ENCODE measurements at places on chromosomes 1 and 21.

DNA sequence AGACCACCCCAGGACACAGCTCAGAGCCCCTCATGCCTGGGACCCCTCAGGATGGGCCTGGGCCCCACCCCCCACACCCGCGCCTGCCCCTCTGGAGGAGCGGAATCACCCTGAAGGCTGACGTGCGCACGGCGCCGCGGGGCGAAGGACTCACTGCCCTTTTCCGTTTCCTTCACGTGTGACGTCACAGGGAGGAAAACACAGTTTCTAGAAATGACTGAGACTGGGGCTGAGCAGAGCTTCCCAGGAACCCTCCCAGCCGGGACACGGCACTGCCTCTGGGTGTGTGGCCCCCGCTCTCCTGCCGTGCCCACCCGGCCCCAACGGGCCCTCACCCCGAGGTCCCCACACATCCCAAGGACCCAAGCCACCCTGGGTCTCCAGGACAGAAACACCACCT lies 5.4 kb upstream of the TNFRSF4 start:
- no peak for DNase-seq

DNA sequence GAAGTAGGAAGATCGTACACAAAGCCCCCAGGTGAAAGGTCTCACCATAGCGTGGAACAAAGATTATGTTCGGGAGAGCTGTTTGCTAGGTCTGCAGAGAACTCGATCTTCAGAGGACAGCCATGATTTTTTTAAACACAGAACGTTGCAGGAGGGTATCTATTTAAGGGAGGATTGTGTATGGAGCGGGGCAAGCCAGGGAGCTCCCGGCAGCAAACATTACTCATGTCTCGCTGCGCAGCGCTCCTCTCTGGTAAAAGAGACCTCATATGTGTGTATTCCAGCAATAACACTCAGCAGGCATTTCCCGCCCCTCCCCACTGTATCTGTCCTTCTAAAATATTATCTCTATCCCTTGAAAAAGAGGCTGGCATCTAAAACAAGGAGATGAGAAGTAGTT lies 2.7 kb downstream of the GLIS1 start:
- no peak for DNase-seq

- no peak for DNase-seq
Observed at GRCh38 chr1:32427264-32427963, 33.2 kb upstream of the BSDC1 start.

GRCh38 chr1:3420218-3420951 lies 34.1 kb upstream of the ARHGEF16 start:
- DNase-seq, result no peak

GRCh38 chr1:1351511-1352427 lies 2.6 kb upstream of the DVL1 start:
- no peak for DNase-seq

DNA sequence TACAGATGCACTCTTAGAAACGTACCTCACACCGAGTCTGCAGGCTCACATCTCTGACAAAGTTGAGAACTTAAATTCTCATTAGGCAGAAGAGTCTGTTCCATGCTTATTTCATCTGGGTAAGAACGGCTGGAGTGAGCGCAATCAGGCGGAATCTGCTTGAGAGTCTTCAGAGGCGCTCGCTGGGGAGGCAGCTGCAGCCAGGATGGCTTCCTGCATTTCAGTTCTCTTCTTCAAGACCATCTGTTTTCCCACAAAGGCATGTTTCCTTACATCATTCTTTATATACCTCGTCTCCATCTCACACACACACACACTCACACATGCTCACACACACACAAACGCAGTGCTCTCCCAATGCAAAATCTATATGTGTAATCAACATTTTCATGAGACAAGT lies 497.1 kb downstream of the AJAP1 start:
- DNase-seq, result no peak

GRCh38 chr1:225851805-225852204 lies 30.4 kb downstream of the TMEM63A start:
- DNase-seq, result no peak

- no peak for DNase-seq
Observed at GRCh38 chr1:208231881-208232661, 12.1 kb downstream of the PLXNA2 start.

DNA sequence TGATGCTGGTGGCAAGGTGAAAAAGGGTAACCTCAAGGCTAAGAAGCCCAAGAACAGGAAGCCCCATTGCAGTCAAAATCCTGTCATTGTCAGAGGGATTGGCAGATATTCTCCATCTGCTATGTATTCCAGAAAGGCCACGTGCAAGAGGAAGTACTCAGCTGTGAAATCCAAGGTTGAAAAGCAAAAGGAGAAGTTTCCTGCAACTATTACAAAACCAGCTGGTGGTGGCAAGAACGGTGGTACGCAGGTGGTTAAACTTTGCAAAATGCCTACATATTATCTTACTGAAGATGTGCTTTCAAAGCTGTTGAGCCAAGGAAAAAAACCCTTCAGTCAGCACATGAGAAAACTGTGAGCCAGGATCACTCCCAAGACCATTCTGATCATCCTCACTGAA lies 13.7 kb upstream of the VPS45 start:
- DNase-seq, result no peak

DNA sequence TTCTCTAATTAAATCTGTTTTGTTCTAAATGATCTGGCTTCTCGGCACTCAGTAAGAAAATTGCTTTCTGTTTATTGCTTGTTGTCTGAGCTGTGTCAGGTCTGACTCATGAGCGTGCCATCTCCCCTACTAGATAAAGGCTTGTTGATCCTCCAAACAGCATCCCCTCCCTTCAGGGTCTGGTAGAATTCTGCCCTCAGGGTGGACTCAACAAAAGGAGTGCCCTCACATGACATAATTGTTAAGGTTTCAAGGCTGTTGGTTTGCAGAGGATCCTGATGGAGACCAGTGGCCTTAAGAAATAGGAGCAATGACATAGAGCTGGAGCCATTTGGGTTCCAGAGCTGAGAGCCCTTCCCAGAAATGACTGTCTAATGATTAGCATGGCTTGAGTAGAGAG lies 36.0 kb upstream of the ATP2B4 start:
- DNase-seq, result no peak

DNA sequence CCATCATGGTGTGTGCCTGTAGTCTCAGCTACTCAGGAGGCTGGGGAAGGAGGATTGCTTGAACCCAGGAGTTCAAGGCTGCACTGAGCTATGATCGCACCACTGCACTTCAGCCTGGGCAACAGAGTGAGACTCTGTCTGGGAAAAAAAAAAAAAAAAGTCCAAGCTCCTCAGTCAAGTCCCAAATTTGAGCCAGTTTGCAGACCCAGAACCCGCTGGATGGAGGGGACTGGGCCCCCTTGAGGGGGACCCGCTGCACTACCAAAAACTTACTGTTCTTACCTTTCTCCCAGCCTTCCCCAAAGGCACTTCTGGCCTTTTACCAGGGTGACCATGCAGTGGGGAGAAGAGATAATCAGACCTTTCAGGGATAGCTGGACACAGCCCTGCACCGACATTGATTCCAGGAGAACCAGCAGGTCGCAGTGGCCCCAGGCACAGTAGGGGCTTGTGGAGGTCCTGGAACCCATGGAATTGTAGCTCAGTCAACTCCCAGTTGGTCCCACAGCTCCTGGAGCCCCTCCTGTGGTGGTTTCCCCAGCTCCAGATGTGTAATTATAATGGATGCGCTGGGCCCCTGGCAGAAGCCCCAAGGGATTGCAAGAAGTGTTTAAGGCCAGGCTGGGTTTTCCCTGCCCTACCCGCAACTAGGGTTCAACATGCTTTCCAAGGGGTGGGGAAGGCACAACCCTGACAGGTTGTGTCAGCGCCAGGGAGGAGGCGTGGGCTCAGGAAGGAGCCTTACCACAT lies 4.1 kb upstream of the WNT9A start:
- DNase-seq, result no peak

- DNase-seq, result peak; percentile 99
Observed at GRCh38 chr1:54027848-54028247, 9.9 kb upstream of the LDLRAD1 start.

GRCh38 chr1:119924948-119925898 lies 28.9 kb upstream of the ADAM30 start:
- DNase-seq, result no peak

GRCh38 chr1:113763661-113764060 lies 4.4 kb upstream of the PHTF1 start:
- no peak for DNase-seq

DNA sequence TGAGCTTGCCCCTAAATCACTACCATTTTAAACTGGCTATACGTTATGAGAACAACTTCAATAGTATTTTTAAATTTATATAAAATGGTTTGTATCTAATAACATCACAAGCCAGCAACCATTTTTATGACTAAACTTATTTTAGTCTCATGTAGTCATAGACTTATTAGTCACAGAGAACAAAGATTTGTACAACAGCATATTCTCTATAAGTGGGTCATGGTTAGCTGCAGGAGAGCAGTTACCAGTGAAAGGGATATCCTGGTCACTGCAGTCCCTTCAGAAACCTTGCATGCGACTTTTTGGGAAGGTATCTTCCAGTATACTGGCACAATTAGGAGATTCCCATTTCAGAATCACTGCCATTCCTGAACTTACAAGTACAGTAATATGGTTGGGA lies 90.0 kb downstream of the HFM1 start:
- DNase-seq, result no peak

All from NCI-H2029 treated with DMSO at 0.1 percent for 48 hours (cell line).